Activated T-cell treated with anti-CD3 and anti-CD28 coated beads for 4 hours (primary cell): ENCODE measurements at places on chromosomes 2 and 18.

DNA sequence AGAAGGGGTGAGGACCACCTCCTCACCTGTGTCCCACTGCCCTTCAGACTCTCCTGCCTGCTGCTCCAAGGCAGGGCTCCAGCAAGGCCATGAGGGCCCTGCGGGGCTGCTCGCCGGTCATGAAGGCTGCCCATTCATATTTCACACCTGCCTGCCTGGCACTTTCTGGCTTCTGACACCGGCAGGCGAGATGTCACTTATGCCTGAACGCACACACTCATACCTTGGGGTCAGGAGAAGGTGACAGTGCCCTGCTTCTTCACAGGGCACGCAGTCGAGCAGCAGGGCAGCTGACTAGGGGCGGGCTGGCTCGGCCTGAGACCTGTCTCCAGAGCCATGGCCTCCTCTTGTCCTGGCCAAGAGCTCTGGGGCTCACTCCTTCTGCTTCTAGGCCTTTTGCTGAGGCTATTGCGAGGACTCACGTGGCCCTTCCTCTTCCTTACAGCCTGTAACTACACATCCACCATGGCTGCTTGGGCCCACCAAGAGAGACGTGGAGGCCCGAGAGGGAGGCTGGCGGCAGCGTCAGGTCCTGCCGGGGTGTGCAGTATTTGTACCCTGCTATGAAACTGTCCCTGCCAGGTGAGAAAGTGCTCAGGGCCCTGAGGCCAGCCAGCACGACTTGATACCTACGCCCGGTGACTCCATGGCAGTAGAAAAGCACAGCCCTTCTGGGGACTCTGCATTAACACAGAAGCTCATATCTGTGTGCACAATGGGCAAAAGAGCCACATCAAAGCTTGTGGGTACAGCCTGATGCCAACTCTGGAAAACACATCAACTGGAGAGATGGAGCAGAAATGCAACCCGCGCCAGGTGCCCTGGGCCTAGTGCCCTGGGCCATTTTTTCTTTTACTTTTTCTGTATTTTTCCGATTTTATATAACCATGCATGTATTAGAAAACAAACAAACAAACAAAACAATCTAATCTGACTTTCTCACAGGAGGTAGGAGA lies 30.6 kb downstream of the HS6ST1 start:
- no peak for DNase-seq

- DNase-seq, result no peak
These were observed 5.8 kb downstream of the MYO5B start for GRCh38 chr18:50189160-50189559.

DNA sequence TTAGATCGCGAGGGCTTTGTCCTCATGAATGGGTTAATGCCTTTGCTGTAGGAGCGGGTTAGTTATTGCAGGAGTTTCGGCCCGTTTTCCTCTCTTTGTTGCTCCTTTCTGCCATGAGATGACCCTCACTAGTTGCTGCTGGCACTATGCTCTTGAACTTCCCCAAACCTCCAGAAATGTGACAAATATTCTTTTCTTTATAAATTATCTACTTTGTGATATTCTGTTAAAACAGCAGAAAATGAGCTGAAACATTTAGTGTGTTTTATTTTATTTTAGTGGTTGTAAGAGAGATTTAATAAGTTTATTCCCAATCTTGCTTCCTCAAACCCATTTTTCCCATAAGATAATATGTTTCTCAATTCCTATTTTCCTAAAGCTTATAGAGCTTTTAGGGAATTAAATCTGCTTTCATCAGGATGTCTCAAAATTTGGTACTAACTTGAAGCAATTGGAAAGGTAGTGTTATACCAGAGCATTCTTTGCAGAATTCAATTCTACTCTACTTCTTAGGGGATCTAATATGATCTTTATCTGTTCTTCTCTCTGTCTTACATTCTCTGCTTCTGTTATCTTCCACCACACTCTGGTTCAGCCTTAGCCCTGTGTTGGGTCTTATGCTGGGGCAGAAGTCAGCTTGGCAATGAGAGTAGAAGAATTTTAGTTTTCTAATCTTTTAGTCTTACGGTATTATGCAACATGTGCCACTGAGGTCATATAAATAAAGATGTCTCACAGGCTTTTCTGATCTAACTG lies 23.1 kb downstream of the DDX1 start:
- DNase-seq, result no peak

- DNase-seq, result peak; percentile 12
These were observed 65.8 kb upstream of the EML6 start for GRCh38 chr2:54657664-54658083.

DNA sequence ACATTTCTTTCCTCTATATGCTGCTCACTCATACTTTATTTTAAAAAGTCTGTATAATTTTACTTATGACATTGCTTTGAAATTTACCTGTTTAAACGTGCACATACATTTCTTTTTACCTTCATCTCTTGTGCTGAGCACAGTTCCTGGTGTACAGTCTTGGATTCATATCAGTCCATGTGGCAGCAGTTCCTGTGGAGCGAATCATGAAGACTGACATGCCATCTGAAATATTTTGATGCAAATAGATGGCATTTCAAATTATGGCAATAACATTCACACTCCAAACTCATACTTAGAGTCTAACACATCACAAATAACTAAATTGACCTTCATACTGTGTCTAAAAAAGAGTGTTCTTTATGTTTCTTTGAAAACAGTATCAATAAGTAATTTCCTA lies 90.3 kb upstream of the CDH2 start:
- DNase-seq, result no peak

- no peak for DNase-seq
These were observed 155.6 kb upstream of the CCDC195 start for GRCh38 chr2:224871813-224872212.

DNA sequence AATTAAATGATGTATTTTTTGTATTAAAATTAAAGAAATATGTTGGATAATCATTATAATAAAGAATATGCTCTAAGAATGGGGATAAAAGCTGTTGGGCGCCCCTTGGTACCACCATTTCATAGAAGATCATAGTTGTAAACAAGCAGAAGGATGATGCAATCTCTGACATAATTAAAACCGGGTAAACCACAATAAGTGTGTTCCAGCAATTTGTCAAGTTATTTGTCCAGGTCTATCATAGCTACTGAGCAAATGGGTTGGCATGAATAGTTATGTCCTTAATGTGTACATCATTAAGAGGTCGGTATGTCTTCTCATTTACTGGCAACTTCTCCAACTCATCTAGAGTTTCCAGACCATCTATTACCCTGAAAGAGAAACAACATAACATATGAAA lies 6.7 kb upstream of the CLK1 start:
- no peak for DNase-seq

DNA sequence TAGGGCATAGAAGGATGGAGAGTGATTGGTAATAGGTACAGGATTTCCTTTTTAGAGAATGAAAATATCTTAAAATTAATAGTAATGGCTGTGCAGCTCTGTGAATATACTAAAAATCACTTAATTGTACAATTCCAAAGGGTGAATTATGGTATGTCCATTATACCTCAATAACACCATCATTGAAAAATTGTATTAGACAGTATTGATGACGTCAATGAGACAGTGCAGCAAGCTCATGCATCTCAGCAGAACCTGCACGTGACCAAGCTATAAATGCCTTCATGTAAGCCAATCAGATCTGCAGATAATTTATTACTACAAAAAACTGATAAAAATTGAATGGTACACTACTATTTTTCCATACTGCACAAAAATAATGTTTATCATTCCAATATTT lies 354.4 kb upstream of the CDH19 start:
- no peak for DNase-seq

DNA sequence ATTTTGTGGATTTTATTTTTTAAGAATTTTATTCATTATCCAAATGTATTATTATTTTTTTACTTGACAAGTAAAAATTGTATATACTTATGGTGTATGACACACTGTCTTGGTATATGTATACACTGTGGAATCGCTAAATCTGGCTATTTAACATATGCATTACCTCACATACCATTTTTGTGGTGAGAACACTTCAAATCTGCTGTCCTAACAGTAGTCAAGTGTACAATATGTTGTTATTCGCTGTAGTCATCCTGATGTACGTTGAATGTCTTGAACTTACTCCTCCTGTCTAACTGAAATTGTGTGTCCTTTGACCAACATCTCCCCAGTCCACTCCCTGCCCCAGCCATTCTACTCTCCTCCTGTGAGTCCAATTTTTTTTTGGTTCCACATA lies 153.2 kb upstream of the PTPRM start:
- no peak for DNase-seq

DNA sequence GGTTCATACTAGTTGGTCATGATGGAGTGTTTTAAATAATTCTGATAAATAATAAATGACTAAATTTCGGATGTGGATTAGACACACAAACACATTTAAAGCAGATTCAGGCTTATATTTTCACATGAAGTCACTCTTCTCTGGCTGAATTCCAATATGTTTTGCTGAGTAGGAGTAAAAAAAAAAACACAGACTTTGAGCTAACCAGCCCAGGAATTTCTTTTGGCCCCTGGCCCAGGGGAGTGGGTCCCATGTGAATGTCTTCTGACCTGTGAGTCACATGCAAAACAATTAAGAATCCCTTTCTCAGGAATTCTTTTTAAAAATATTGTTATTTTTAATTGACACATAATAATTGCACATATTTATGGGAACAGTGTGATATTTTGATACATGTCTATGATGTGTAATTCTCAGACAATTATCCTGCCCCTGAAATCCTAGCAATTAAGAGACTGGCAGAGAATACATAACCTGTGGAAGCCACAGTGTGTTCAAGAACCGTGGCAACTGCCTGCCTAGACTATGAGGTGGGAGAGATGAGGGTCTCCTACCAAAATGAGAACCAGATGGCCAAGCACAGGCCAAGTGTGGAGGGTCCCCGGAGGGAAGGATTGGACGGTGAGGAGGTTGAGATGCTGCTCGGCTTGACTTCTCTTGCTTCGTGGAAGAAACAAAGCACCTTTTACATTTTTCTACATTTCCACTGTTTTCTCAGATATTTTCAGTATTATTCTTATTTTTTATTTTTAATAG lies 236.4 kb downstream of the PIEZO2 start:
- DNase-seq, result no peak

GRCh38 chr2:68906716-68907115 lies 35.5 kb upstream of the BMP10 start:
- DNase-seq, result no peak

DNA sequence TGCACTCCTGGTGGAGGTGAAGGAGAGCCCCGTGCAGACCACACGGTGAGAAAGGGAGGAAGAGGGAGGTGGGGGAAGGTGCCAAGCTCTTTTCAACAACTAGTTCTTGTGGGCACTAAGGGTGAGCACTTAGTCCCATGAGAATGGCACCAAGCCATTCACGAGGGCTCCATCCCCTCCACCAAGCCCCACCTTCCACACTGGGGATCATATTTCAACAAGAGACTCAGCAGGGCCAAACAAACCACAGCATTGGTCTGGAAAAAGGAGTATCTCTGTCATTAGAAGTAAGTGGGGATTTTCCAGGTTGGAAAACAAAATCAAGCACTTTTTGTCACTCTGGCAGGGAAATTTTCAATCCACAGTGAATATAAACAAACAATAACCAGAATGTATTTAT lies 38.4 kb downstream of the ZAP70 start:
- DNase-seq, result no peak

GRCh38 chr2:135299658-135300244 lies 231.3 kb downstream of the ZRANB3 start:
- DNase-seq, result no peak

DNA sequence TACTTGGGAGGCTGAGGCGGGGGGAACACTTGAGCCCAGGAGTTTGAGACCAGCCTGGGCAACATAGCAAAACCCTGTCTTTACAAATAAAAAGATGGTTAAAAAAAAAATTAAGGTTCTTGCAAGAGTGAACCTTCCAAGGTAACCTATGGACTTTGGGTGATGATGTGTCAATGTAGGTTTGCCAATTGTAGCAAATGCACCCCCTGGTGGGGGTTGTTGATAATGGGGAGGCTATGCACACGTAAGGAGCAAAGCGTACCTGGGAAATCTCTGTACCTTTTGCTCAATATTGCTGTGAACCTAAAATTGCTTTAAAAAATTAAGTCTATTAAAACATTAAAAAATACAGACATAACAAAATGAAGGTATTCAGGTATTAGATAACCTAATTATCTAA lies 70.4 kb downstream of the CWC22 start:
- no peak for DNase-seq

GRCh38 chr2:142140434-142140845 lies 9.6 kb upstream of the LRP1B start:
- DNase-seq, result no peak

GRCh38 chr18:3578621-3579020 lies 128.6 kb downstream of the TGIF1 start:
- DNase-seq, result no peak

- no peak for DNase-seq
These were observed 48.2 kb downstream of the MAPRE2 start for GRCh38 chr18:35089382-35089781.

- no peak for DNase-seq
These were observed 89.5 kb upstream of the ODC1 start for GRCh38 chr2:10537522-10538199.

DNA sequence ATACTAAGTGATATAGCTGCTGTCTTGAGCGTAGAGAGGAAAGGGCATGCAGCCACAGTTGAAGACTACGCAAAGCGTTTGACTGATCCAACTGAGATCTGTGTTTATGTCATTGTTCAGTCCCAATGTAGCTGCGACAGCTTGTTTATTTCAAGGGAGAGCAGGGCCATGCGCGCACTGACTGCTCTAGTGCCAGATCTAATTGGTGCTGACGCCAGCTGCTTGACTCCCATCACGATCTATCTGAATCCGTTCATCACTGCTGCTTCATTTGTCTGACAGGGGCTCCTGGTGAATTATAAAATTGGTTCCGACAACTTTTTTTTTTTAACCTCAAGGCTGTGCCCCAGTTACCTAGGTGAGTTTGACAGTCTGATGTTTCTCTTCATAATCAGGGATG lies 75.7 kb downstream of the CHST9 start:
- DNase-seq, result no peak

DNA sequence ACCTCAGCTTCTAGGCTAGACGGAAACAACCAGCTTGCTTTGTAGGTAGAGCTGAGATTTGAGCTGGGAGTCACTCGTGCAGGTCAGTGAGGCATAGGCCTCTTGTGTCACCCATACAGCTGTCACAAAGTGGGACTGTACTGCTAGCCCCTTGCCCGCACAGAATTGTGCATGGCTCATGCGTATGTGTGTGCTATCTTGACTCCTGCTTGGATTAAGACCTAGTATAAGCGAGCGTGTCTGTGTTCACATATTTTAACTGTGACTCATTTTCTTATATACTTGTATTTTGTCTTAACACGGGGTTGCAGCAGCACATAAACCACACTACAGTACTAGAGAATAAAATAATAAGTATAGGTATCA lies 20.1 kb downstream of the CEP68 start:
- no peak for DNase-seq

DNA sequence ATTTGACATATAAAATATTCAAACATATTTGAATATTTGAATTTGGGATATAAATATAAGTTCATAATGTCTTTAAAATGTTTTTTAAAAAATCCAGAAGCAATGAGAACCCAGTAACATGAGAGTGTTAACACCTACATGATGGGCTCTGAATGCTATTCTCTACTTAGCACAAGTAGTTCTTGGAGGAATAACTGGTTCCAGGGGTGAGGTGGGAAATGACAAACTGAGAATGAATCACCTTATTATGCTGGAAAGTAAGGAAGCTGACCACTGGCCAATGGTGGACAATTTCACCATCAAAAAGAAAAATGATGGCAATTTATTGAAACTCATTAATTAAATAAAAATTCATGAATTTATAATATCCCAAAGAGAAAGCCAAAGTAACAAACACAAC lies 79.6 kb upstream of the NABP1 start:
- DNase-seq, result no peak
